ENCODE measurements at places on chromosomes 4 and X.

DNA sequence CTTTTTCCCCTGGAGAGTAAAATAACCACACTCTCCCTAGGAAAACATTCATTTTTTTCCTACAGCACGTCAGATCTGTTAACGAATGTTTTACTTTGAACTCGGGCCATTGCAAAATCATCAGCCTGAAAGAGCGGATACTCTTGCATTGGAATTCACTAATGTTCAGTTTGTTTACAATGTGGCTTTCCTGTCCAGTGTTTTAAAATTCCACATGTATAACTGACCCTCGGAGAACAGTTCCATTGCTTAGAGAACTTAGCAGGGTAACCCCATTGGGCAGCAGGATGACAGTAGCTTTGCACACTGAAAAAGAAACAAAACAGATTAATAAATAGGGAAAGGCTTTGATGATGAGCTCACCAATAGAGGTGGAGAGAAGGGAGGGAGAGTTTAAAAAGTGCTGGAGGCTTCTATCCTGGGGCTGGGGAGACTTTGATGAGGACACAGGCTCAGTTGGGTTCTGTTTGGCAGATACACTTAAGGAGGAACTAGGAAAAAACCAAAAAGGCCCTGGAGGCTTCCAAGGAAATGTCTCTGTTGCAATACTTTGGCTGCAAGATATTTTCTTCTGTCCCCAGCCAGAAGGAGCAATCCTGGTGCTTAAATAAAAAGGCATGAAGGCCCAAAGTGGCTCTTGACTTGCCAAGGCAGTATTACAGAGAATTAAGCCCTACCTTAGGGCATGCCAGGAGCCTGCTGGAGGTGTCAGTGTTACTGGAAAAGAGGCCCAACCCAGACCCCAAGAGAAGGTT, 143.1 kb downstream of the ARSF start:
- DNase-seq: no peak

DNA sequence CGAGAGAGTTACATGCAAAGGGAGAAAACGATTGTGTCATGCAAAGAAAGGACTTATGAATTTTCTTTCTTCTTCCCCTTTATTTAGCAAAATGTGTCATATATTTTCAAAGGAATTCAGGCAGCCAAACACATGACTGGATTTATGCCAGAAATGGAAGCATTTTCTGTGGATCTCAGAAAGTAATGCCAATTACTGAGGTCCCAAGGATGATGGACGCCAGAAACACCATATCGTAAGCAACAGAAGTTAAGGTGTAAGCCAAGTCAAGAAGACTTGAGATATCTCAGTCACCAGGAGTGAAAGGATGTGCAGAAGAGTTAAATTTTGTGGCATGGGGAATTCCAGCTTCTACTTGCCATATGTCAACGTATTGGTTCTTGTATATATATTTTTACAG, 255.1 kb downstream of the GBA3 start:
- DNase-seq: no peak

DNA sequence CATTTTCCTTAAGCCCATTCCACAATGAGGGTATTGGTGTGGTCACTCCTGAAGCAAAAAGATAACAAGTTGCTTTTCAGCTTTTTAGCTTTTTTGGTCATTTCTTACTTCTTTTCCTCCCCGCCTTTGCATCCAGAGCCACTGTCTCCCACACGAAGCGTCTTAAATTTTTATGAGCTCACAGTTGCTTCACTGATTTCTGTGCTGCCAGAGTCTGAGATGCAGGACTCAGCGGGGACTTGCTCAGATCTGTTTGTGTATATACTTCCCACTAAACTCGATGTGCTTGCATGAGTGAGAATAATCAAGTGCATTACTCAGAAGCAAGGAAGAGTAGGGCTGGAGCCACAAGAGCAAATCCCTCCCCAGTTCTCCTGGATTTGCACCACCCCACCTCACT, 80.2 kb upstream of the FHL1 start:
- no peak for DNase-seq

DNA sequence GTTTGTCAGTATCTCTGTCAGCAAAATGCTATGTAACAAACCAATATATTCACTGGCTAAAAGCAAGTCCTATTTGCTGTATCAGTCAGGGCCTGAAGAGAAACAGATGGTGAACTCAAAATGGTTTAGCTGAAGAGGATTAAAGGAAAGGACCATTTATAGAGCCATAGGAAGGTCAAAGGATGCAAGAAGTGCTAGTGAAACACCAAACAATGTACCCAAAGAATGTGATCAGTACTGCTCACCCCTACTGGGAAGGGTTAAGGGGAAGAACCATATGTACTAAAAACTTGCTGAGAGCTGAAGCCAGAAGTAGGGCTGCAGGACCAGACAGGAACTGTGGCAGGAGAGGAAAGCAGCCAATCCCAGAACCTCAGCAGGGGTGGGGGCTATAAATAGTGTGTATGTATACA, 479.3 kb downstream of the INPP4B start:
- DNase-seq: no peak

GRCh38 chr4:151169900-151170299, 70.5 kb downstream of the RPS3A start:
- no peak for DNase-seq

GRCh38 chr4:903066-904046, 28.8 kb downstream of the GAK start:
- no peak for DNase-seq

GRCh38 chrX:72366701-72367454, 61.2 kb upstream of the CITED1 start:
- no peak for DNase-seq

DNA sequence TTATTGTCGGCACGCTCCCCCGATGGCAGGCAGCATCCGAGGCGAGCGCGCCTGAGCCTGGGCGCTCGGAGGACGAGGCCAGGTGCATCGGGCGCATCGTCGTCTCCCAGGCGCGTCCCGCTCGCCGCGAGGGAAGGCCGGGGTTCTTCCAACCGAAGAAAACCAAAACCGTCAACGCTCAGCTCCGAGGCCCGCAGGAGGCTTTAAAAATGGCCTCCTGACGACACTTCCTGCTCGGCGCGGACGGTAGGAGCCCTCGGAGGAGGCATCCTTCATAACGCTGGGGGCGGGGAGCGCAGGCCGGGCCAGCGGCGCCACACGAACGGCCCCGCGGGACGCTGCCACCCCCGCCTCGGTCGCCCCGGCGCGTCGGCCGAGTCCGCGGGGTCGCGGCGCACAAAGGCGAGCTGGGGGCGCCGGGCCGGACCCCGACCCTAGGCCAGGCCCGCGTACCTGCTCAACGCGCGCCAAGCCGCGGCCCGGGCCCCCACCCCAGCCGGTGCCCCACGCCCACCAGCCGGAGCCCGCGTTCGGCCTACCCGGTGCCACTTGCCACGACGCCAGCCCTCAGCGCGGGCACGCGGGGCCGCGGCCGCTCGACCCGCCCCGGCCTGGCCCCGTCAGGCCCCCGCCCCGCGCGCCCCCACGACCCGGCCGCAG, 501 bp downstream of the ZNF518B start:
- peak; percentile 6 for DNase-seq

DNA sequence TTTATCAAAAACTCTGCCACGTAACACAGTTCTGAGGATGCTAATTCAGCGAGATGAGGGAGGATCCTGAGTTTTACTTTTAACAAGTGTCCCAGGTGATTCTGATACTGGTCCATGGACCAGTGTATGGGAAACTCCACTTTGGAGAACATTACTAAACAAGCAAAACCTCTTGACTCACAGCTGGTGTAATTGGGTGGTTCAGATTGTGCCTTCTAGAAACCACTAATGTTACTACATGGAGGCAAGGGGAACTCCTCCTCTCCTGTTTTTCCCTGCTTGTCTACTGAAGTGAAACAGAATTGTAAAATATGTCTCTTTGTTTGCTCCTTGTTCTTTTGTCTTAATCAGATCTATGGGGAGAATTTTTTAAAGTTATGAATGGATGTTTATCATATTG, 62.6 kb downstream of the FRAS1 start:
- no peak for DNase-seq

GRCh38 chrX:1587161-1587560, 4.2 kb upstream of the AKAP17A start:
- DNase-seq: no peak

GRCh38 chr4:1155314-1155713, 17.1 kb downstream of the SPON2 start:
- DNase-seq: no peak

DNA sequence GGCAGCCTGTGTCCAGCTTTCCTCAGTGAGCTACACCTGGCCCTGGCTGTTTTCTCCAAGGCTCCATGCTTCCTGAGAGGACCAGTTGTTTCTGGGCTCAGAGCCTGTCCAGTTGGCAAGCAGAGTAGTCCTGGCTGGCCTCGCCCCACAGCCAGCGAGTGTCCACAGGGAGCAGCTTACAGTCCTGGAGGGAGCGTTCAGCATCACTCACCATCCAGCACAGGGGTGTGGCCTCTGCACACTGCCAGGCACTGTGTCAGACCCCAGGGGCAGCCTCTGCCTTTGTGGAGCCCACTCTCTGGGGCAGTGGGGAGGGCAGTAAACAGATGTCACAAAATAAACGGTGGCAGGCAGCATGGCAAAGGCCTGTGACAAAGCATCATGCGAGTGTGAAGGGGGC, 23.9 kb downstream of the EVC start:
- DNase-seq: no peak

DNA sequence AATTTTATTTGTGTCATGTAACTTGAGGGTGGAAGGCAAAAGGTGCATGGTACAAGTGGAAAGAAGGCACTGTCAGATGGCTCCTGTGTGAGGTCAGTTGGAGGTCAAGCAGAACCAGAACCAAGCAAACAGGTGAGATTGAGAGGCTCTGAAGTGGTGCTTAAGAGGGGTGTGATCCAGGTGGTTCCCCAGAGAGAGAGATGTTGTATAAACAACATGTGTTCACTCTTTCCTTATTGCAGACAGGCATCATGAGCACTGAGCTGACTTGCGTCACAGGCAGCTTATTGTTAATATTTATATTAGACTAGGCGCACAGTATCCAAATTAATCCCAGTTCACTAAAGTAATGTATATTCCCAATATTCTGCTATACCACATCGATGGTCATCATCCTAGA, 56.8 kb downstream of the CXCL13 start:
- DNase-seq: no peak

- peak; percentile 75 for DNase-seq
Observed at GRCh38 chr4:122922877-122923511, 597 bp upstream of the NUDT6 start.

DNA sequence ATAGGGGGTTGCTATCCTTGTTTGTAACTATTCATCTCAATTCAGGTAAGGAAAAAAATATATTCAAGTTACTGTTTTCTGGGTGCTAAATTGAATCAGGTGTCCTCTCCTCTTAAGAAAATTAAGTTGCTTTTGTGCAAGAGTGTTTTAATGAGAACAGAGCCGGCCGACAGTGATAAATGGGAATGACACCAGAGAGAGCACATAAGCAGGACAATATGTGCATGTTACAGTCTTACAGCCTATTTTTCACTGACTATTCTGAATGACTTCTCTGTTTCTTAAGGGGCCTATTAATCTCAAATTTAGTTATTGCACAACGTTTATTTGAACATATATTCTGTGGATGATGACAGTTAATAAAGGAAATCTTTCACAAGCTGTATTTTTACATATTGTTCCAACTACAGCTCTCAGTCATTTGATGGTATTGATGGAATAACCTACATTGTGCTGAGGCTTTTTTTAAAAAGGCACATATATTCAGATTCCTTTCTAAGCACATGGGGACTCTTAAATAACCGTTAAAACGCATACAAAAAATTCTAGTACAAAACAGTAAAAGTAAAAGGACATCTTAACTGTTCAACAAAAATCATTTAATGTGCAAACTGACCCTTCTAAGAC, 68.4 kb downstream of the SLC10A7 start:
- DNase-seq: no peak

DNA sequence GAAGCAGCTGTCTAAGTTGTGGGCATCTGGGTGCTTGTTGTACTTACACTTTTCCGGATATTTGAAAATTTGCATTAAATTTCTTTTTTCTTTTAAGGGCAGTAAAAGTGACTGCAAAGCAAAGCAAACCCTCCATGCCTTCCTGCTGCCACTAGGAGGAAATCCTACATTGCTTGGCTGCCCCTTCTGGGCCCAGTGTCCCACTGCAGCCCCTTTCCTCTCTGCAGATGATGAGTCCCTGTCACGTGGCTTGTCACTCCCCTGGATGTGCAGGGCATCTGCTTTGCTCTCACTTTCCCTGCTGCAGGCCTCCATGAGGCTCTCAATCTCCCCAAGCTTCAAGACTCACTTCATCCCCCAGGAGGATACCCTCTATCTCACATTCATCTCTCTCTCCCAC, 12.7 kb downstream of the TSR2 start:
- DNase-seq: no peak

GRCh38 chr4:8048856-8049676, 109.4 kb upstream of the AFAP1 start:
- DNase-seq: no peak

GRCh38 chr4:38149997-38150671, 189.9 kb downstream of the PTTG2 start:
- DNase-seq: no peak

DNA sequence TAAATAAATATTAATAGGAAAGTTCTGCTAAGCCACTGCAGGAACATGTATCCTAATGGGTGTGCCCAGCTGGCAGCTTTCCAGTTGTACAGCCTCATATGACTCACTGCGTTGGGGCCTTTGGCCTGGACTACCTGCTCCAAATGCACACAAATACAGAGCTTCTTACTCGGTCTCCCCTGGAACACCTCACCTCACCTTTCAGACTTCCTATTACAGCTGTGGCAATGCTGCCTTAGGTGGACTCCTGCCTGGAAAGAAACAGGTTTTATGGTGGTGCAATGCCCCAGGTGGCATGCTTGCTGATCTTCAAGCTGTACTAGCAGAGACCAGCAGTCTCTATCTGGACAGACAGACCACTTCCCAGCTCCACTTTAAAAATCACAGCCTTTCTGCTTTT, 85.7 kb upstream of the EXOC1L start:
- peak; percentile 84 for DNase-seq

GRCh38 chrX:37776283-37776986, 3.4 kb upstream of the CYBB start:
- DNase-seq: no peak

DNA sequence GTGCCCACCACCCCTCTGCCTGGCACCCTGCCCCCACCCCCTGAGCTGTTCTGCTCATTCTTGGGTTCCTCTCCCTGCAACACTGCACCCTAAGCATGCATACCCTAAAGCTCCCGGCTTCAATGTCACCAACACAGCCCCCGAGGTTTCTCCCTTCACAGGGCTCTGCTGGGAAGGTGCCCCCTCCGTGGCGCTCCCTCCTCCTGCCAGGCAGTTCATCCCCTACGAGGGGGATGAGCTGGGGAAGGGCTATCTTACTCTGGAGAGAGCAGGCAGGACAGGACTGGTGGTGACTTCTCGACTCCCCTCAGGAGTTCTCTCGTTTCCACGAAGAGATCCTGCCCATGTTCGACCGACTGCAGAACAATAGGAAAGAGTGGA, 6.5 kb downstream of the ATP5ME start:
- DNase-seq: no peak

DNA sequence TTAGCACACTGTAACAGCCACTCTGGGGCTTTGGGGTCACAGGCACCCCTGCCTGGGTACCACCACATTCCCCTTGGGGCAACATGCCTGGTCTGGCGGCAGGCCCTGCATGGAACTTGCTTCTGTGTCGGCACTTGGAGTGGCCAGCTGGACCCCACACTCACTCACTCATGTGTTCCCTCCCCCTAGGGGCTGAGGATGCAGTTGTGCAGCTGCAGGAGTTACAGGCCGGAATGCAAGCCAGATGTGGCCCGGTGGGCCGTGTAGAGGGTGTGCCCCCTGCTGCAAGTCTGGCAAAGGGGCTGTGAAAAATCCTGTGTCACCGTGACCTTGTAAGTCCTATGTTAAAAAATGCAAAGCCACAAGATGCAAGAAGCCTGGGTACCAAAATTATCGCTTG, 34.2 kb downstream of the ATXN3L start:
- DNase-seq: no peak

GRCh38 chrX:153924149-153924861, 1.8 kb downstream of the ARHGAP4 start:
- no peak for DNase-seq

GRCh38 chr4:158543191-158543590, 21.5 kb downstream of the RXFP1 start:
- no peak for DNase-seq
